Naive B cell (primary cell): ENCODE measurements at places on chromosomes 12 and 14. TPM values are rescaled to one million over a fixed set of nuclear protein-coding genes. Genes with fewer than 3 reads are reported as not detected.

Gene SYT1
- 0.47 TPM for polyA plus RNA-seq

DNA sequence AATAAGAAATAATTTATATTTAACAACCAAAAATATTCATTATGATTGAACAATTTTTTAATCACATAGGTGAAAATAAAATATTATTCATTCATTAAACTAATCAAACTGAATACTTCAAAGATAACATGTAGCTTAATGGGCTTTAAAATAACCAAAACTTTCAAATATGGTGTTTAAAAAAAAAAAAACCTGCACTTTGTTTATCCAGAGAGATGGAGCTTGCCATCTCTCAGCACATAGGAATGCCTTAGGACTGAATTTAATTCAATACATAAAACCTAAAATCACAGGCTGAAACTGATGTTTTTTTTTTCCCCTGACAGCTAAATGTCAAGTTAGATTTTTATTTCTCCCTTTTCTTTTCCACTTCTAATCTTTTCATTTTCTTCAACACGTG is 14.4 kb upstream of the CCER1 start:
- no peaks in the 10 kb centered on the region for H3K4me1 ChIP-seq
- DNase-seq, result no peak
- no peak overlapping the region for H3K4me3 ChIP-seq
- H3K36me3 ChIP-seq, result no peaks in the 10 kb centered on the region

GRCh38 chr14:94180655-94181271 is 6.6 kb downstream of the PPP4R4 start:
- H3K27me3 ChIP-seq, result peaks cover 36% of the 10 kb centered on the region
- H3K4me3 ChIP-seq, result peak overlapping the region; percentile 0
- peak overlapping the region; percentile 68 for H3K27ac ChIP-seq
- peaks cover 13% of the 10 kb centered on the region for H3K4me1 ChIP-seq
- H3K36me3 ChIP-seq, result no peaks in the 10 kb centered on the region

DNA sequence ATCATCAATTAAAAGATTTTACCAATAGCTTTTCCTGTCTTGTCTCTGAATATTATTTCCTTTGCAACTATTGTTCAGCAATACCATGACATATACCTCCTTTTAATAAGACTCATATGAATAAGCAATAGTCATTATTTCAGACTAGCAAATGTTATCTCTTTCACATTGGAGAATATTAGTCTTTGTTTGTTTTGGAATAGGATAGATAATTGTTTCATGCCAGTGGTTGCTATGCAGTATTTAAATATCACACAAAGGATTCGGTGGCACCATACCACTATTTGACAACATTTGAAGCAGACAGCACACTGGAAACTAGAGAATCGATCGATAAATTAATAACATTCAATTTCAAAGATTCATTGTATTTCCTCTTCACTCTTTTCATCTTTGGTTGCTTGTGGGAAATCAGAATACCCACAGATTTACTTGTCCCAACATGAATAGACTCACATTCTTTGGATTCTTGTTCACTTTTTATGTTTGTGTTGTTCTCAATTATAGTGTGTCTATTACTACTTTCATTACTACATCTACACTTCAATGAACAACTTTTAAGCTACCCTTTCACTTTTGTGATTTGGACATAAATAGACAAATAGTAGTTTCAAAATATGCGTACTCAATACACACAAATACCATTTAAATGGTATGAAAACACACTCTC is 42.7 kb upstream of the TBPL2 start:
- H3K27me3 ChIP-seq, result no peaks in the 10 kb centered on the region
- no peaks in the 10 kb centered on the region for H3K4me1 ChIP-seq
- H3K4me3 ChIP-seq, result no peak overlapping the region
- H3K27ac ChIP-seq, result no peak overlapping the region
- no peaks in the 10 kb centered on the region for H3K36me3 ChIP-seq

DNA sequence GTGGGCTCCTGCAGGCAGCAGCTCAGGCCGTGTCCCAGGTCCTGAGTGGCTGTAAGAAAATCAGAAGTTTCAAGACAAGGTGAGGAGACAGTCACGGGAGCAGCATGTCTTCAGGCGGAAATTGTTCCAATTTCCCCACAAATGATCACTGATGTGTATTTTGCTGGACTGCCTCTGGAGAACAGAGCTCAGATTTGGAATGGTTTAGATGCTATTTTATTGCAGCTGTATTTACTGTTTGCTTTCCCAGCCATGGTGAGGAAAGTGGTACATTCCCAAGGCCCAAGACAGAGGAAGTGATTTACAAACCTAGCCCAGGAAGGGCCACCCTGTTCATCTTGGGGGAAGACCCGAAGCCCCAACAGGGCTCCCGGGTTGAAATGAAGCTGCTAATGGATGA is 195.6 kb downstream of the CHST11 start:
- no peak overlapping the region for H3K27ac ChIP-seq
- no peak for DNase-seq
- peaks cover 7% of the 10 kb centered on the region for H3K36me3 ChIP-seq

- DNase-seq, result no peak
- no peak overlapping the region for H3K27ac ChIP-seq
- H3K27me3 ChIP-seq, result peaks cover 5% of the 10 kb centered on the region
- no peaks in the 10 kb centered on the region for H3K36me3 ChIP-seq
- no peaks in the 10 kb centered on the region for H3K4me1 ChIP-seq
These were observed 104.7 kb upstream of the NUDT4 start for GRCh38 chr12:93272997-93273396.
